ENCODE measurements at places on chromosomes 2 and 18. TPM values are rescaled to one million over a fixed set of nuclear protein-coding genes. Genes with fewer than 3 reads are reported as not detected.

Gene REG3A
- not detected for total RNA-seq

GRCh38 chr2:151973013-151973900, 125.6 kb downstream of the CACNB4 start:
- DNase-seq: no peak

Gene SERPINB10
- 0.98 TPM for total RNA-seq

DNA sequence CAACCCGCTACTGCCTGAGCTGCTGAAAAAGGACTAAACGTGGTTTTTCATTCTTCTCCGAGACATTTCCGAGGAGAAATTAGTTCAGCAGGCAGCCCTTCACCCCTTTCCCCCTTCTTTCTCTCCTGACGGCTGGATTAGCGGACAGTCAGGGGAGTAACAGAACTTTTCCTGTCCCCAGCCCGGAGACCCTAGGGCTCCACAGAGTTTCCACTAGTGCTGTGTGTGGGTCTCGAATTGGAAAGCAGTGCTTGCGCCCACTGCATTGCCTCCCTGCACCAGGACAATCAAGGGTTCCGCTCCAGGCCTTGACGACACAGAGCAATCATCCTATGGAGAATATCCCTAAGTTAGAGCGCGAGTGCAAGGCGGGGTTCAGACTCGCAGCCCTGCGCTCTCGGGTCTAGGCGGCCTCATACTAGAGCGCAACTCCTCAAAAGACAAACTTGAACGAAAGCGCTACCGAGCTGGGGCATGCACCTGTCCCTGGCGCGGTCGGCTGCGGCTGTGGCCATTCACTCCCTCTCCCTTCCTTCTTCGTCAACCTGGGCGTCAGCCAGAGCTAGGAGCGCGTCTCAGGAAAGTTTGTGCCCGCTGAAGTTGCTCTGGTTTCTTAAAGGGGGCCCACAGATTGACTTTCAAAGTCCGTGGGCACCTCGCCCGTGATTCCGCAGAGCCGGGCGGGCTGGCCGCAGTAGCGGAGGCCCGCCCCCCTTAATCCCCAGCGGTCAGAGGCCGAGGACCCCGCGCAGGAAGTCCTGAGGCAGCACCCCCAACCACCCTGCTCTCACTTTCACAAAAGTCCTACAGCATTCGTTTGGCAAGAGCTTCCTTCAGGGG, 801 bp downstream of the OSR1 start:
- DNase-seq: no peak

DNA sequence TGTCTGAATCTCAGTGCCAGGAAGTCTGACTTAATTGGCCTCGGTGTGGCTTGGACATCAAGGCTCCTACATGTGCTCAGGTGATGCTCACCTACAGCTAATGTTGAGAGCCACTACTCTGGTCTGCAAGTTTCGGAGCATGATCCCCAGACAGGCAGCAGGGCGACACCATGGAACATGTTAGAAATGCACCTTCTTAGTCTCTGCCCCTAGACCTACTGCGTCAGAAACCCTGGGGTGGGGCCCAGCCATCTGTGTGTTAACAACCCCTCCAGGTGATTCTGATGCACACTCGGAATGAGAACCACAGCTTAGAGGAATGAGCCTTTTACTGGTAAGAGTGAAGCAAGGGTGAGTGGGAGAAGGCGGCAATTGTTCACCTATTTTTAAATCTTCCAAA, 86.9 kb upstream of the NABP1 start:
- no peak for DNase-seq

- DNase-seq: no peak
Observed at GRCh38 chr18:54217624-54218023, 6.8 kb downstream of the MBD2 start.

GRCh38 chr18:56322406-56322805, 316.0 kb downstream of the TXNL1 start:
- no peak for DNase-seq

Gene PDIA6
- total RNA-seq: 400 TPM

Measured in epithelial cell of proximal tubule (primary cell).